Activated CD8-positive, alpha-beta memory T cell treated with anti-CD3 and anti-CD28 coated beads, Interleukin-2, amount 50 U/mL, for 48 hours (primary cell): ENCODE measurements at places on chromosomes 16 and 17.

- DNase-seq = no peak
Observed at GRCh38 chr17:53979991-53980390, 157.3 kb downstream of the KIF2B start.

DNA sequence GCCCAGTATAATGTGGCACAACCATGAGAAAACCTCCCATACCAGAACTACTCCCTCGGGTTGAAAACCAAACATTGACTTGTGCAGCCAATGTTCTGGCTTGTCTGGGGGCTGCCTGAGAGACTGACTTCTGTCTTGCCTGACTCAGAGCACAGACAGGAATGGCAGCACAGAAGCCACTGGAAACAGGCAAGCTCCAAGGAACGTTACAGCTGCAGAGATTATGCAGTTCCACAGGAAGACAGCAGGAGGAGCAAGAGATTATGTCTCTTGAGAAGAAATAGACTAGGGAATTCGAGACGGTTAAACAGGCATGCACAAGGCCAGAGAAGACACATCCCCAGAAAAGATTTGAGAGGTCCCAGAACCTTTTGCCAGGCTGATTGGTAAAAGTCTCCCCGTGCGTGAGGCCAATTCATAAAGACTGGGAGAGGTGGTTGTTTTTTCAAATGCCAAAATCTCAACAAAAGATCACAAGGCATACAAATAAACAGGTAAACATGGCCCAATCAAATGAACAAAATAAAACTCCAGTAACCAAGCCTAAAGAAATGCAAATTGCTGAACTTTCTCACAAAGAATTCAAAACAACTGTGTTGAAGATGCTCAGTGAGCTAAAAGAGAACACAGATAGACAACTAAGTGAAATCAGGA, 90.6 kb upstream of the CDH5 start:
- peak; percentile 45 for DNase-seq

GRCh38 chr16:83743241-83743640, 64.5 kb upstream of the HSBP1 start:
- DNase-seq = no peak

- DNase-seq = no peak
Observed at GRCh38 chr17:27512511-27513346, 56.5 kb downstream of the KSR1 start.

DNA sequence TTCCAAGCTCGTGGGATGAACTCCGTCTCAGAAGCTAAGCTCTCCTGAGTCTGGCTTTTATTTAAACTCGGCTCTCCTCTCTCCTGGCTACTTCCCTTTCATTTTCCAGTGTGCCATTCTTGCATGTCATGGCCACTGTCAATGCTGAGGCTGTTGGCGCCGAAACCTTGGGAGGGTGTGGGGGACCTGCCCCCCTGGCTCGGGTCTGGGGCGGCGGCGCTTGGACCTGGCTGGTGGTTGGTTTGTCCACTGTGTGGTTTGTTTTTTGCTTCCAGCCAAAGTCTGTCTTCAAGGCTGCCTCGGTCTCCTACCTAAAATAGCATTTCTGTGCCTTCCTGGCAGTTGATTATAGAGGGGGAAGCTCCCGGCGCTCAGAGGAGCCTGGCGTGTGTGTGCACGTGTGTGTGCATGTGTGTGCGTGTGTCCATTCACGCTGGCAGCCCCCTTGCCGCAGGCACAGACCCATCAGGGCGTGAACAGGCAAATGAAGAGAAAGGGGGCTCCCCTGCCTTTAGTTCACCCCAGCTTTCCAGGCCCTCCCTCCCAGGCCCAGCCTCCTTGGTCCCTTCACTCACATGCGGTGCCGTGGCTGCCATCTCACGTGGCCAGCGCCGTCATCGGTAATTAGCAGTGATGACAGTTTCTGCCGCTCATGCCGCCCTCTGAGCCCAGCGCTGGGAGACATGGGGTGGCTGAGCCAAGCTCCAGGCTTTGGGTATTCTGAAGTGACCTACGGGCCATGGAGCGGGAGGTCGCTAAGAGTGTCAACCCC, 179.9 kb downstream of the SEC14L1 start:
- DNase-seq = no peak

DNA sequence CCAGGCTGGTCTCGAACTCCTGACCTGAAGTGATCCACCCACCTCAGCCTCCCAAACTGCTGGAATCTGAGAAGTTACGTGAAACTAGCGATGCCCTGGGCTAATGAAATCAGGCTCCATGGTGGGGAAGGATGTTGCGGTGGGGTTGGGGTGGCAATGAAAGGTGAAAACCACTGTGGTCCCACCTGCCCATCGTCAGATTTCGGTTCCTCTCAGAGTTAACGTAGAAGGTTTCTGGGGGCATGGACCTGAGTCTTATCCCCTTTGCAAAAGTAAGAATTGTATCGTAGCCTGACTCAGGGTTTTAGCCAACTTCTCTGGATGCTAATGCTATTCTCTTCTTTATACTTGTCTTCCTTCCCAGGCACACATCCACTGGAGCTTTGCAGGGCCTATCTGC, 402.3 kb downstream of the WWOX start:
- no peak for DNase-seq

DNA sequence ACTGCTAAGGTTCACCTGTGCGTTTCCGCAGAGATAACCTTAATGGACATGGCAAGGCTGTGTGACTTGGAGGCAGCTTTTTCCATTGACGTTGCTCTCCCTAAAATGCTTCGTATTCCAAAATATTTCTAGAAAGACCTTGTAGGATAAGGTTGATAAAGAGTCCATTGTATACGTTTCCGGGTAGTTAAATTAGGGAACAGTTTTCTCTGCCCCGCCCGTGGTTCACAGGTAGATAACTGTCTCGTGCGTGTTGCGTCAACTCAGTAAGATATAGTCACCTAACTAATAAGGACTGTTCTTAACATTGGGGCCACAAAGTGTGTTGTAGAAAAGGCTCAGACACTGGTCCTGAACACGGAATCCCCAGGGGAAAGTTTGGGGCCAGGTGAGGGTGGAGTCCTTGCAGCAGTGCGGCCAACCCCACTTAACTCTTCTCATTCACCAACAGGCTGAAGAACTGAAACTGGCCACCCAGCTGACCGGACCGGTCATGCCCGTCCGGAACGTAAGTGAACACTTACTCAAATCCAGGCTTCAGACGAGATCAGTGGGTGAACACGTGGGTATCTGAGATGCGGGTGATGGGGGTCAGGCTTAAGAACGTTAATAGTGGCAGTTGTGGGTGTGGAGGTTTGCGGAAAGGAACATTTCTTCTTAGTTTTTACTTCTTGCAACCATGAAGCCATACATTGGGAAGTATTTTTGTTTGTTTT, 1.6 kb downstream of the RPL13 start:
- DNase-seq = no peak

- DNase-seq = no peak
Observed at GRCh38 chr16:3012828-3013420, at the start of gene CLDN9. Gene CLDN9 (plus strand): TSS chr16:3012923. CDS start chr16:3013363, 440 bp downstream.

- no peak for DNase-seq
Observed at GRCh38 chr17:72457712-72458111, 336.9 kb downstream of the SOX9 start.

GRCh38 chr16:21260870-21261791, 17.0 kb downstream of the CRYM start:
- no peak for DNase-seq

GRCh38 chr16:59213952-59214351, 479.8 kb upstream of the GOT2 start:
- DNase-seq = no peak

- DNase-seq = no peak
Observed at GRCh38 chr16:3726021-3726687, 8.8 kb upstream of the TRAP1 start.

GRCh38 chr16:70454222-70455034, at the start of gene FCSK:
Gene FCSK (plus strand): TSS chr16:70454595. CDS start chr16:70463191, 8,596 bp downstream.
- DNase-seq = peak; percentile 89

DNA sequence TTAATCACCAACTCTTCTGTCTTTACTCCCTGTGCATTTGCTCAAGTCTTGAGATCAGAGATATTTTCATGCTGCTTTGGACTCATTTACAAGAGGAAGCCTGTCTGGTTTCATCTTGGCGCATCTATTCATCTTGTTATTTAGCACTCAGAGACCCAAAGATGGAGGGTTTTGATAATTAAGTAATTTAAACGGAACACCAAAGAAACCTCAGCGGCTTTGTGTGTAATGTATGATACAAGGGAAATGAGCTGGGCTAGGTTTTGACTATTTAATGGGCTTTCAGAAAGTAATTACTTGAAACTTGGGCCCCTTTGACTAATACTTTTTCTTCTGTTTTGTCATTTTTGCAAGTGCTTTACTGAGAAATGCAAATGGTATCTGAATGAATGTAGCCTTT, 66.2 kb upstream of the CACNG3 start:
- no peak for DNase-seq

DNA sequence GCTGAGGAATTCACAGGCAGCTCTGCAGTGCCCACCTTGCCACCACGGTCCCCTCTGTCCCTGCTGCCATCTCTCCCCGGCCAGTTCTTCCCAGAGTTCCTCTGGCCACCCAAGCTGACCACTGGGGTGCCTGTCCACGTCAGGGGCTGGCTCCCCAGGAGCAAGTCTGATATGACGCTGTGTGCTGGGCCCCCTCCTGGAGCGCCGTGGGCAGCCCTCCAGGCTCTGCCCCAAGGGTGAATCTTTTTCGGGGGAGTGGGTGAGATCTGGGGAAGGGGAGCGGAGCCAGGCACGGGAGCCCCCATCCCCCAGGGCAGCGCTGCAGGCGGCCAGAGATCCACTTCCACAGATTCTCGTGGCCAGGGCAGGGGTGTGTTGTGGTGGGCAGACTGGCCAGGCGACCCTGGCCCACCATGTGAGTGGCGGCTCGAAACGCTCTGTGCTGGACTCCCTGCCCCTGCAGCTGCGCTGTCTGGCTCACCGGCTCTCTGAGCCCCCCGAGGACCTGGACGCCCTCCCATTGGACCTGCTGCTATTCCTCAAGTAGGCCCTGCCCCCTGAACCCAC, 3.7 kb downstream of the MSLN start:
- no peak for DNase-seq

DNA sequence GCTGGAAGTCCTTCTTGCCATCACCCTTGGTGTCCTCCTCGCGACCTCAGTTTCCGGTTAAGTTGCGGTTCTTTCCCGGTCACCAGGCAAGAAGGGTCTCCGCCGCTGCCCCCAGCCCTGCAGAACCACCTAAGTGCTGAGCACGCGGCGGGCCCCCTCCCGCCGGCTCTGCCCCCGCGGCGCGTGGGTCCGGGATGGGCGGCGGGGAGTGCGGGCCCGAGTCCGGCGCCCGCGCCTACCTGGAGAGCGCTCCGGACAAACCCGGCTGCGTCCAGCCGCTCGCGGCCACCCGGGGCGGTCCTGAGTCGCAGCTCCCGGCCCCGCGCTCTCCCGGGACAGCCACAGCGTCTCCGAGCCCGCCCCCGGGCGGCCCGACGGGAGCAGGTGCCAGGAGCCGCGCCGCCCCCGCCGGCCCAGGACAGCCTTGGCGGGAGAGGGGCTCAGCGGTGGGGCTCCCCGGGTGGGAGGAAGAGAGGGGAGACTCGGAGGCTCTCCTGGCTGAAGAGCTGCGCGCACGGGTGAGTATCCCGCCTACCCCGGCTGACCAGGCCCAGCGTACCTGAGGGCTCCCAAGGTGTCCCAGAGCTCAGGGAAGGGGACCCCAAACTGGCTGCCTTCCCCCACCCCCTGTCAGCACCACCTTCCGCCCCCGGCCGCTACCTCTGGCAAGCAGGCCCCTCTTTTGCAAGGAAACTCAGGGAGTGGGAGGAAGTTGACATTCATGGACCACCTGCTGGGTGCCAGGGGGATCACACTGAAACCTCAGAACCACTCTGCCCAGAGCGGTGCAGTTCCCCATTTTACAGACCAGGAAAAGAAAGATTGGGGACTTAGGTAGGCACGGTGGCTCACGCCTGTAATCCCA, 22.2 kb upstream of the C17orf113 start:
- DNase-seq = no peak

- no peak for DNase-seq
Observed at GRCh38 chr16:8720080-8720966, 45.9 kb downstream of the ABAT start.

GRCh38 chr16:17453364-17454038, 17.3 kb downstream of the XYLT1 start:
- no peak for DNase-seq

- DNase-seq = no peak
Observed at GRCh38 chr16:2770057-2770951, 6.8 kb downstream of the ELOB start.

GRCh38 chr17:53662608-53663007, 160.1 kb upstream of the KIF2B start:
- no peak for DNase-seq

GRCh38 chr17:78667741-78668640, 90.8 kb upstream of the DNAH17 start:
- no peak for DNase-seq

DNA sequence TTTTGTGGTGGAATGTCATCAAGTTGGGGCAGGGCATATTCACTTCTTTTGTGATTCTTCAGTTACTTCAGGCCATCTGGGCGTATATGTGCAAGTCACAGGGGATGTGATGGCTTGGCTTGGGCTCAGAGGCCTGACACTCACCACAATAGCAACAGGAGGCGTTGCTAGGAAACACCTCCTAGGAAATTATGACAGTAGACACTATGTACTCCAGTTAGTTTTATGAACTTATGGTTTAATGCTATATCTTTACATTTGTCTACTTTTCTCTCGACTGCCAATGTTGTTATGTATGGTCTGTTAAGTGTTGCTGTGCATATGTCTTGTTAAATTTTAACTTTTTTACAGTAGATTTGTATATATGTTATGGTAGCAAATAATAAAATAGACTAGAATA, 788.7 kb upstream of the GOT2 start:
- no peak for DNase-seq

DNA sequence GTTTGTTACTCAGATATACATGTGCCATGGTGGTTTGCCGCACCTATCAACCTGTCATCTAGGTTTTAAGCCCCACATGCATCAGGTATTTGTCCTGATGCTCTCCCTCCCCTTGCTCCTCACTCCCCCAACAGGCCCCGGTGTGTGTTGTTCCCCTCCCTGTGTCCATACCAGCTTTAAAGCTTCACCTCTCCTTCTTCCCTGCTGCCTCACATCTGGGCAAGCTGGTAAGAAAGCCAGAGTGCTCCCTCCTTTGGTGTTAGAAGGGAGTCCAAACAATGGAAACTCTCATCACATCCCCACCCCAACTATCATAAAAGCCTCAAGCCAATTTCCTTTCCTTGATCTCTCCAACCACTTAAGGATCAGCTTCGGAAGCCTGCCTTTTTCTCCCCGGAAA, 1115.6 kb upstream of the GOT2 start:
- no peak for DNase-seq

- DNase-seq = no peak
Observed at GRCh38 chr17:48494335-48494734, 36.5 kb downstream of the HOXB1 start.

- DNase-seq = no peak
Observed at GRCh38 chr17:66260275-66260674, 31.1 kb upstream of the APOH start.

DNA sequence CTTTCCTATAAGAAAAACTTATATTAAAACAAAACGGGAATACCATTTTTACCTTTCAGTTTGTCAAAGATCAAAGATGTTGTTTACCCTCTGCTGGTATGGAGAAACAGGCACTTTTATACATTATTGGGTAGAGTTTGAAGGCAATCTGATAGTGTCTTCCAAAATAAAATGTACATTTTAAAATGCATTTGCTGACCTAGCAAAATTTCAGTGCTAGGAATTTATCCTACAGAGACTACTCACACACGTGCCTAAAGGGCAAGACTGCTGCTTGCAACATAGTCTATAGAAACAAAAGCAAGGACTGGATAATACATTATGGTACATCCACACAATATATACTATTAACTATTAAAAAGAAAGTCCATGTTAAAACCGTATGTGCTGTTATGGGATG, 36.0 kb downstream of the COPRS start:
- DNase-seq = no peak

- no peak for DNase-seq
Observed at GRCh38 chr16:4339909-4340308, 11.2 kb downstream of the PAM16 start.
